Thoracic aorta (tissue), 2 donors: ENCODE measurements at places on chromosomes 3 and 15. TPM values are rescaled to one million over a fixed set of nuclear protein-coding genes. Genes with fewer than 3 reads are reported as not detected.

DNA sequence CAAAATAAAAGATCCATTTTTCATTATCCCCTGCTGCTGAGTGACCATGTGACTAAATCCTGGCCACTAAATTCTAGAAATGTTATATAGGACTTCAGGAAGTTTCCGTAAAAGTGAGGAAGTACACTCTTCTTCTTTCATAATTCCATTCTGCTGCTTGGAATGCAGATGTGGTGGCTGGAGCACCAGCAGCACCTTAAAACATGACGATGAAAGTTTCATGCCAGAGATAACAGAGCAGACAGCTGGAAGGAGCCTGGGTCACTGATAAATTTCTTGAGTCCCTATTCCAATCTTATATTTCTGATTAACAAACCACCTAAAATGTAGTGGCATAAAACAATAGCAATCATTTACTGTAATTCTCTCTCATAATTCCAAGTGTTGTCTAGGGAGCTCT is 238.7 kb downstream of the TBL1XR1 start:
- DNase-seq, result no peak

- DNase-seq, result no peak
These were observed 121.7 kb upstream of the TPM1 start for GRCh38 chr15:62920682-62921502.

CCDC80 gene
- total RNA-seq, result 350 TPM

GABRB3 gene
- total RNA-seq, result 2.0 TPM

DNA sequence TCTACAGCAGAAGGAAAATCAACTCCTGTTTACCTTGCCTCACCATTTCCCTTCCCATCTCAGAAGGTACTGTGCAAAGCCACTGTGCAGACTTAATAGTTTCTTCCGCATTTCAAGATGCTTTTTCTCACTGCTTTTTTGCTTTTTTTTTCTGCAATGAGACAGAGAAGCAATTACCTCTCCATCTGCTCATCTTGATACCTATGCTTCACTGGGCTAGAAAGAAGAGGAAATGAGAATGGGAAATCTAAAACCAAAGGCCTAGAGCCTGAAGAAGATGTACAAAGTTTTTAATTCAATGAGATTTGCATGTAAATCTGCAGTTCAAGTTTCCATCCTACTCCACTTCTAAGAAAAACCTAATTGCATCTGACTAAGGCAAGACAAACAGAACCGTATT is 238.1 kb upstream of the SETMAR start:
- DNase-seq, result no peak

DNA sequence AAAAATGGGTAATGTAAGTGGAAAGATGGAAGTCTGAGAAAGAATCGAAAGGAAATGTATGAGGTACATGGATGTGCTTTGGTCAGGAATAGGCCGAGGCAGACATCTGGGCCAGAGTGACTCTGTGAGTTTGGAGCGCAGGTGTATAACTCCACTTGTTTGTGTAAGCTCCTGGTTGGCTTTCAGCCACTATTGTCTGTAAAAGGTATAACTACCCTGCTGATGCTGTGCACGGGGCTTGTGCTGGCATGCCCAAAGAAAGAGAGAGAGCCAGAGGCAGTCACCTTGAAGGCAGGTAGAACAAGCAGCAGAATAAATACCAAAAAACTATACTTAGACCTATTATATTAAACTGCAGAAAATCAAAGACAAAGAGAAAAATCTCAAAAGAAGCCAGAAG is 32.7 kb upstream of the CD96 start:
- DNase-seq, result no peak

DNA sequence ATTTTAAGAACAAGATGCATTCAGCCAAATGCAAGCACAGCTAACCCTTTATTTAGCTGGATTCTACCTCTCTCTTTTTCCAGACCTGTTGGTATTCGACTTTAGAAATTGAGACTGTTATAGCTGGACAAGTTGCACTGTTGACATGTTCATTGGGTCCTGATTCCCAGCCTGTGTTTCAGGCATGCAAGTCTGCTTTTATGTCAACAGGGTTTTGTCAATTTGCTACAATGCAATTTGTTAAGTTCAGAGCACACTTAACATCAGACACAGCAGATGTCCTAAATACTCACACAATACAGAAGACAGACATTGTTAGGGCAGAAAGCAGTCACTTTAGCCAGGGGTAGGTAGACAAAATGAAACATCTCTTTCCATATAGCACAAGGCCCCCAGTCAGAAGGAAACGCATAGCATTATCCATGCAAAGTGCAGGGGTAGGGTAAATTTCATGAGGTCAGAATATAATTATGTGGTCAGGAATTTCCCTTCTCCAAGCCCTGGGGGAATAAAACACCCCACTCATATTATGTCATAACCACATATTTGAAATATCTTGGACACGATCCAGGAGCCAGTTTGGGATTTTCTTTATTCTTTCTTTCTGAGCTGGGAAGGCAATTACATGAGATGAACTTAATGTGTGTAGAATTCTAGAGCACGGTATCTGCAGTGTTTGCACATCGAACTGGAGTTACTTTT is 504.1 kb downstream of the NTRK3 start:
- DNase-seq, result no peak

- no peak for DNase-seq
These were observed 282.3 kb upstream of the TBL1XR1 start for GRCh38 chr3:177479630-177480029.

GRCh38 chr3:31754575-31755278 is 222.0 kb downstream of the STT3B start:
- DNase-seq, result no peak

DNA sequence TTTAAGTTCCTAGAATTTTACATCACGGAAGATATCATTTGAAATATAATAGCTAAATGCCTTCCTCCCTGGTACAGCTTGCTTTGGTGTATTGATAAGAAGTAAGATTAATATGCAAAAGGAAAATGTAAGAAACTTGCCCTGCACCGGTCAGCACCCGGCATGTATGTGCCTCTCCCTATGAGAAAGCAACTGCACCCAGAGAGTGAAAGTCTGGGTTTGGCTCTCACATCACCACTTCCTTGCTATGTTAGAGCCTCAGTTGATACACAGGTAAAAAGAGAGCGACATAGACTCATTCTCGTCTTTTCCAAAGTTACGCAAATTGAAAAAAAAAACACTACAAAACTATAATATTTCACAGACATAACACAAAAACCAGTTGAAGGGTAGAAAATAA is 96.7 kb downstream of the FOXP1 start:
- DNase-seq, result no peak

CNTN3 gene
- 6.5 TPM for total RNA-seq

- no peak for DNase-seq
These were observed 272.8 kb downstream of the BBX start for GRCh38 chr3:107795514-107796094.

- DNase-seq, result no peak
These were observed 6.4 kb upstream of the MANF start for GRCh38 chr3:51378726-51379125.

DNA sequence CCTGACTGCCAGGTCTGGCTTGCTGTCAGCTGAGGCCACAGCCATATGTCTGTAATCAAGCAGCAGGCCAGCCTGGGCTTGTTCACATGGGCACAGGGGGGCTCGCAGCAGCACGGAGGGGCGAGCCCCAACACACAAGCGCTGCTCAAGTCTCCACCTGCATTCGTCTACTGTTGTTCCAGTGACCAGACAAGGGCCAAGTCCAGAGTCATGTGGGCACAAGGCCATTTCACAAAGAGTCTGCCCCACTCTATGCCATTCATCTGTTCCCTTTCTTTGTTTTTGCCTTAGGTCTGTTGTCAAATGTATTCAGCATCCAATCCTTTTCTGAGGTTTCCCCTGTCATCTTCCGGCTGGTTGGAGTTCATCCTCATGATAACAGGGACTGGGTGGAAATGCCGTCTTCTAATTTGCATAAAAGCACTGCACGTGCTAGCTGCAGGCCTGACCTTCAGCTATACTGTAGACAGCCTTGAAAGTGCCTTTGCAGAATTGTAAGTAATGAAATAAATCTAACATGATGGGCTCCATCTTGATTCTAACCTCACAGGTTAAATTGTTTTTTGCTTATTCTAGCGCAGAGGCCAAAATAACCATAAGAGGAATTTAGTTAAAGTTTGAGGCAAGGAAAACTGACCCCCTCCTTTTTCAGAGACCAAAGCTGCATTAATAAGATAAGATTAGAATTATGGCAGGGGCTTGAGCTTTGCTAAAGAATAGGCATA is 28.6 kb upstream of the KBTBD12 start:
- DNase-seq, result no peak
